ENCODE measurements at places on chromosomes 5 and 9.

DNA sequence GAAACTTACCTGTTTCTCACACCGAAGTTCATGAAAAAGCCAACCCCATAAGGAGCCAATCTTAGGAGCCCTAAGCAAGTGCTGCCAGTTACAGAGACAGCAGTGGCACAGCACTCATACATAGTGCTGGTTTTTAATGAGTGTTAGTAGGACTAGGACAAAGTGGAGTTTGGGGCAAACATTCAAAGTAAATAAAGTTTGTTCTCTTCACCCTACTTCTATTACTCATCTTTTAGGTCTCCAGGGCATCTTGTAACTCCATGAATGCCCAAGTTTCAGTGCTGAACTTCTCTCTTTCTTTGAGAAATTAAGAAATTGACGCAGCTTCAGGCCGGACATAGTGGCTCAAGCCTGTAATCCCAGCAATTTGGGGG is 584.7 kb downstream of the EBF1 start:
- DNase-seq, result no peak

DNA sequence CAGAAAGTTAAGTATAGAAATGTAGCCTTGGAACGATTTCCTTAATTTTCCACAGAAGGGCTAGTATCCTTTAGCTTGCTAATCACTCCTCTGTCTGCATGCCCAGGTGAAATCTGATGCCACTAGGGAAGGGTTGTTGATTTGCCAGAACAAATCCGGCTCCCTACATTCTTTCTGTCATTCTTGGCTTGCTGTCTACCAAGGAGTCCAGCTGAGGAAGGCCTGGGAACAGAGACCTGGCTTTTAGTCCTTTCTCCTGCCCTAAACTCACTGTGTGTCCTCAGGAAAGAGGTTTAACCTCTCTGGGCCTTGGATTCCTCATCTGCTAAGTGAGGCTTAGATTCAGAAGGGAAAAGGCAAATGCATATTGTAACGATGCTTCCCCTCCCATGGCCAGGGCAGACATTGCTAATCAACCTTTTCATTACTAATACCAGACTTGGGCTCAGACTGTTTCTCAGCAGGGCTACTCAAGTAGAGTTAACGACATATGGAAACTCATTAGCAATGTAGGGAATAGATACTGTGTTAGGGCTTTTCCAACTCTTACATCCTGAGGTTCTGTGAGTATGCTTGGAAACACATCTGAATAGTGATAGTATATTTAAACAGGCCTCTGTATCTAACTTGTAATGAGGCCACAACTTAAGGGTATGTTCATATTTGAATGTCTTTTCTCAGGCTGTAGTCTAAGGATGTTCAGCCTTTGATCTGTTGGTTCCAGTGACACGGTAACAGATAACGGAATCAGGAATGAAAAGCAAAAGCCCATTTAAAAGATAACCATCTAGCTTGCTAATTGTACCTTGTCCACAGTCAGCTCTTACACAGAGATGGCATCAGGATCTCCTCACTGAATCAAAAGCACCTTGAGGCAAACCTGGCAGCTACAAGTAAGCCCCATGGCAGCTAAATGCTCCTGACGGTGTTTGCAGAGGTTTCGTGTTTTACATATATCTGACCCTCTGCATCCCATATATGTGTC is 4.1 kb downstream of the GALNT10 start:
- no peak for DNase-seq

DNA sequence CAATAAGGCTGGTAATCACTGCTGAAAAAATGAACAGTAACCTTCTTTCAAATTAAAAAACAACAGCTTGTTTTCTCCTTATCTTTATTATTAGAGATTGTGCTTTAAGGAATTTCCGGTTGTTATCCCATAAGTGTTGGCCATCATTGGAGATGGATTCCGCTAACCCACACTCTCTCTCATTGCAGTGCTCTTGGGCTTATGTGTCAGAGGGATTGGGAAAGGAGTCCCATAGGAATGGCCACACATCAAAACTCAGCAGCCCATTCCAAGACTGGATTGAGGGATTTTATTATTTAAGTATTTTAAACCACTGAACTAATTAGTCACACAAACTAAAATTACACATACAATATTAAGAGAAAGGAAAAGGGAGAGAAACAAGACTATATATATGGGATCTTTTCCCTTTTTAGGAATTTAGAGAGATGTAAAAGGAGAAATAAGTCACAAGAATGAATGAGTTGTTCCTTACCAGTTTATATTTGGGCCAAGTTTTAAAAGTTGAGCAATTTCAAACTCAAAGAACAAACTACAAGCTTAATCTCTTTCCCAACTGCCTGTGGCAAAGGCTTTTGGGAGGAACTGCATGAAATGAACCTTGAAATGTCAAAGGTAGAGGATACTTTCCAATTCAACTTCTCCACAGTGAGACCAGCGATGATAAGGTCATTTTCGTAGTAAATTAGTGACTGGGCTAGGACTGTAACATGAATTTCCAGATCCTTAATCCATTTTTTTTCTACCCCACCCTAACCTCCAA is 2.4 kb downstream of the SPINK6 start:
- DNase-seq, result no peak

DNA sequence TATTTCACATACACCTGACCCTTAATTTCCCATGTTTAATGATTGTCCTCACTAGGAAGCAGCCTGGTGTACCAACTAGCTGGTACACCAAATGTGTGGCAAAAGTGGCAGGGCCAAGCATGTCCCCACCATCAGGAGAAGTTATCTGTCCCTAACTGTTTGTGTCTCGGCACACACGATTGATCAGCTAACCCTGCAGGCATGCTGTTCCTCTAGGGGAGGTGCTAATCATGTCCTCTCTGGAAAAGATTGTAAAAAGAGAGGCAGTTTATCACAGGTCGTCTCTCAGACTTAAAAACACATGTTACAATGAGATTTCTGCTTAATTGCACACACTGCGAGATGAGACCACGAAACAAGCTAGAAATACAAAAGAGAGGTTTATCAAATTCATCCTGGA is 342.7 kb downstream of the DIRAS2 start:
- no peak for DNase-seq

GRCh38 chr9:118896324-118897000 is 472.8 kb downstream of the BRINP1 start:
- DNase-seq, result no peak

DNA sequence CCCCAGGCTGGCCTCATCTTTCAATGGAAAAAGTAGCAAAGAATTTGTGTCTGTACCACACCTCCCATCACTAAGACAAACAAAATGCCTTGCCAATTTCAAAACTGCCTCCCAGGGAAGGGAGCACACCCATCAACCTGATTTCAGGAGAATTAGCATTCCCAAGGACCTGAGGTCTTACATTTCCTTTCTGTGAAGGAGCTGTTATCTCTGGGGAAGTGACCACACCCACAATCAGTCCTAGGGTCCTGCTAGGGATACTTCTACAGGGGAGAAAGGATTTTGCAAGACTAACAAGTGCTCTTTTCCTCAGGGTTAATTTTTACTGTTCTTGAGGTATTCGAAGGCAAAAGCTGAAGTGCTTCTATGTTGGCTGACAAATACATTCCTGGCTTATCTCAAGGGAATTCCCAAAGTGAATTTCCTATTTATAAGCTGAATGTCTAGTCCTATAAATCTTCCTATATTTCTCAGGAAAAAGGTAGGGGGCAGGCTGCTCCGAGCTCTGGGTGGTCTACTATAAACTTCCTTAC is 97.4 kb upstream of the ITGA1 start:
- no peak for DNase-seq

- no peak for DNase-seq
These were observed 2.5 kb downstream of the IL33 start for GRCh38 chr9:6218099-6218502.

- no peak for DNase-seq
These were observed 135.6 kb downstream of the NTRK2 start for GRCh38 chr9:84804951-84805694.

DNA sequence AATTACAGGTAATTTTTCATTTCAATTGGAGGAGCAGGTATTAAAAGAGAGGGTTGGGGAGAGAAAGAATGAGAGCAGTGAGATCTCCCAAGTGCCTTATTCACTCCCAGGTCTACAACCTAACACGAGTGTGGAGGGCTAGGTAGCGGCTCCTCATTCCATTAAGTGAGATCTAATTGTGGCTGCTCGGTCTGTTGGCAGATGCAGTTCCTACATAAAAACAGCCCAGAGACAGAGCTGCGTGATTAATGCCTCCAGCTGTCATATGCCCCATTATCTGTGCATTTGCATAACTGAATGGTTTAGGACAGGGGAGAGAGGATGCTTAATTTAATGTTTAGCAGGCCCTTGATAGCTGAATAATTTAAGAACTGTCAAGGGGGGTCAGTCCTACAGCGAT is 100.5 kb downstream of the PSAT1 start:
- no peak for DNase-seq

GRCh38 chr5:151424892-151425523 is 22.4 kb upstream of the SLC36A1 start:
- DNase-seq, result no peak

- no peak for DNase-seq
These were observed 539.2 kb downstream of the ACTL7B start for GRCh38 chr9:108316630-108317029.

GRCh38 chr9:137368431-137369035 is 54.4 kb downstream of the EXD3 start:
- DNase-seq, result no peak

GRCh38 chr9:71897577-71897976 is 13.4 kb downstream of the ABHD17B start:
- no peak for DNase-seq

DNA sequence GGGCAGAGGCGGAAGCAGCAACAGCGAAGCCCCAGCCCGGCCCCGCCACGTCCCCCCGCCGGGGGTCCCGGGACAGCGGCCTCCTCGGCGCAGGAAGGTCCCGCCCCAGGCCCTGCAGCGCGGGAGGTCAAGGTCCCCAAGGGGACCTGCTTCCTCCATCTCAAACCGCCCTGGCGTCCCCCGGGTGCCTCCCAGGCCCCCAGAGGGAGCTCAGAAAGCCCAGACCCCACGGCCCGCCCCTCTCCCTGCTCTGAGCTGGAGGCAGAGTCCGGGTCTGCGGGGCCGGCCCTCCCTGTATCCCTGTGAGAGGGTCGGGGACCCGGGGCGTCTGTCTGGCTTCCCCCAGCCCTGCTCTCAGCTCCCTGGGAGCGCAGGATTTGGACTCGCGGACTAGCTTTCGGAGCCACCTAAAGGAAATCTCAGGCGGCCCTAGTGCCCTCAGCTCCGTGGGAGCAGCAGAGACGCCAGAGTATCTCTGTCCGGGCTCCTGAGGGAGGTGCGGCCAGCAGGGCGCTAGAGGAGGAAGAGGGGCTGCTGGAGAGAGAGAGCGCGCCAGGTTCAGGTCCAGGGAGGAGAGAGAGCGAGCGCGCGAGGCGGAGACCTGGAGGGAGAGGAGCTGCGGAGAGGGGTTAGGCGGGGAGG is 30.7 kb downstream of the EXOC3 start:
- DNase-seq, result no peak

- no peak for DNase-seq
These were observed 35.8 kb downstream of the C5orf15 start for GRCh38 chr5:133932441-133933168.

DNA sequence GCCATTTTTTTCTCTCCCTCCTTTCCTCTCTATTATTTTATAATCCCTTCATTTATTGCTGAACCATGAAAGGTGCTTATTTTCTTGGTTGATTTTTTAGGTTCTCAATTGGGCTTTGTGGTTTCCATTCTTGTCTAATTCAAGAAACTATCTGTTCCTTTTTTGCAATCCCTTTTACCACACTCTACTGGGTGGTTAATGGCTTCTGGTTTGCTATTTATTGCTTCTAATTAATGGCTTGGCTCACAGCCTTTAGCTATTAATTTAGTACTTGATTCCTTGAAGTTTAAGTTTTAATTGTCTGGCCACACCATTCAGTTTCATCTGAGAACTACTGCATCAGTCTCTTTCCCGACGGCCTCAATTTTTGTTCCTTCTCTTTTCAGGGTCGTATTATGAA is 5.6 kb downstream of the FRRS1L start:
- no peak for DNase-seq

GRCh38 chr9:97567182-97567893 is 65.8 kb downstream of the TSTD2 start:
- no peak for DNase-seq
